ENCODE measurements at places on chromosomes 1 and 21. TPM values are rescaled to one million over a fixed set of nuclear protein-coding genes. Genes with fewer than 3 reads are reported as not detected.

OR2L3 gene
- total RNA-seq: not detected

ASCL5 gene
- total RNA-seq: not detected

RAB25 gene
- not detected for total RNA-seq

INAVA gene
- not detected for total RNA-seq

CELA3B gene
- 0.53 TPM for total RNA-seq

COL16A1 gene
- 50.3 TPM for total RNA-seq

C1orf185 gene
- total RNA-seq: not detected

NGF gene
- total RNA-seq: 5.7 TPM

HMGCS2 gene
- total RNA-seq: 21.2 TPM

CFHR2 gene
- total RNA-seq: not detected

SYCP1 gene
- not detected for total RNA-seq

CLDN17 gene
- not detected for total RNA-seq

IGSF3 gene
- 13.6 TPM for total RNA-seq

OR14K1 gene
- total RNA-seq: not detected

GUCA2B gene
- total RNA-seq: not detected

FABP3 gene
- total RNA-seq: 2,722 TPM

TRIM67 gene
- 0.06 TPM for total RNA-seq

OPN3 gene
- total RNA-seq: 8.2 TPM

KPRP gene
- total RNA-seq: not detected

TP73 gene
- not detected for total RNA-seq

KCNJ6 gene
- total RNA-seq: not detected

C1QTNF12 gene
- total RNA-seq: not detected

MMP23B gene
- total RNA-seq: 18.7 TPM

ESRRG gene
- total RNA-seq: 50.4 TPM

KRTAP21-1 gene
- not detected for total RNA-seq

RIPK4 gene
- 0.91 TPM for total RNA-seq

ATP1A4 gene
- 0.28 TPM for total RNA-seq

OLIG2 gene
- total RNA-seq: not detected

F13B gene
- total RNA-seq: not detected

CCDC27 gene
- total RNA-seq: not detected

RGS8 gene
- not detected for total RNA-seq

CALML6 gene
- total RNA-seq: not detected

CD84 gene
- total RNA-seq: 5.7 TPM

PADI2 gene
- total RNA-seq: 0.37 TPM

FYB2 gene
- 0.62 TPM for total RNA-seq

TNNI3K gene
- total RNA-seq: 51.7 TPM

OR2T33 gene
- total RNA-seq: not detected

Data from right cardiac atrium (tissue), 5 donors.